Left hindlimb (tissue), 1 donor: ENCODE measurements at places on chromosomes 12 and 14.

DNA sequence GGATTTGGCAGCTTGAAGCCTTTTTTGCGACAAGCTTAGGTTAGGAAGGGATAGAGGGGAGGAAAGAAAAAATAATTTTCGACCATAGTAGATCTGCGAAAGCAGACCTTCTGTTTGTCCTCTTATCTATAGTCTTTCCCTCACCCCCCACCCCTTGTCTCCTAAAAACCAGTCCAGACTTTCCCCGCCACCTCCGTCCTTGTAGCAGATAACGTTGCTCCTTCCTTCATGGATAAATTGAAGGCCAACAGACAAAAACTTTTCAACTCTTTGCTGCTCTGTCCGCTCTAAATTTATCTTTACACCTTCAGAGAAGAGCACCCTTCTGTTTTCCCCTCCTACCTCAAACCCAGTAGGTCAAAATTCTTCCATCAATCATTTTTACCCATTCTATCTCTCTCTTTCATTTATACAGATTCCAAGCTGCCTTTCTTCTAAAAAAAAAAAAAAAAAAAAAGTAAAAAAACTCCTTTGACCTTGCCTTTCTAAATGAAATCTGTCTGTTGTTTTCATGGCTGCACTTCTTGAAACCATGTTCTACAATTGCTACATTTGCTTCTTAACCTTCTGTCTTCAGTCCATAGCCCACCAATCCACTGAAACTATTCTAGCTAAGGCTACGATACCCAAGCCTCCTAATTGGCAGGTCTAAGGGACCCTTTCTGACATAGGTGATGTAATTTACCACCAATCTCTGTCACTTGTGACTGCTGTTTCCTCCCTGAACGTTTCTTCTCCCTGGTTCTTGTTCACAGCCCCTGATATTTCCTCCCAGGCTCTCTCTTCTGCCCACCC, 11.1 kb upstream of the NEMF start:
- no peak for DNase-seq

DNA sequence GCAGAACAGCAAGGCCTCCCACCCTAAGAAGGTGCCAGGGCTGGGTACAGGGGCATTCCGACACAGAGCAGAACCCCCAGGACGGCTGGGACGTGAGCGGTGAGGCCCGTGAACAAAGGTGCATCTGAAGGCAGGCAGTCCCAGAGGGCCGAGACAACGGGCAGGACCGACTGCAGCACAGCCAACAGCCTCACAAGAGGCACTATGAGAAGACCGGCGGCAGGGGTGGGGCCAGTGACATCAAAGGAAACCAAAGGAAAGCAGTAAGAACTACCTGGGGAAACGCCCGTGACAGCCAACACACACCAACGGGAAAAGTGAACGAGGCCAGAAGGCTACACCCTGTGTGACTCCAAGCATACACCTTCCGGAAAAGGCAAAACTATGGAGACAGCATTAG, 9.1 kb downstream of the BTBD6 start:
- DNase-seq: no peak

DNA sequence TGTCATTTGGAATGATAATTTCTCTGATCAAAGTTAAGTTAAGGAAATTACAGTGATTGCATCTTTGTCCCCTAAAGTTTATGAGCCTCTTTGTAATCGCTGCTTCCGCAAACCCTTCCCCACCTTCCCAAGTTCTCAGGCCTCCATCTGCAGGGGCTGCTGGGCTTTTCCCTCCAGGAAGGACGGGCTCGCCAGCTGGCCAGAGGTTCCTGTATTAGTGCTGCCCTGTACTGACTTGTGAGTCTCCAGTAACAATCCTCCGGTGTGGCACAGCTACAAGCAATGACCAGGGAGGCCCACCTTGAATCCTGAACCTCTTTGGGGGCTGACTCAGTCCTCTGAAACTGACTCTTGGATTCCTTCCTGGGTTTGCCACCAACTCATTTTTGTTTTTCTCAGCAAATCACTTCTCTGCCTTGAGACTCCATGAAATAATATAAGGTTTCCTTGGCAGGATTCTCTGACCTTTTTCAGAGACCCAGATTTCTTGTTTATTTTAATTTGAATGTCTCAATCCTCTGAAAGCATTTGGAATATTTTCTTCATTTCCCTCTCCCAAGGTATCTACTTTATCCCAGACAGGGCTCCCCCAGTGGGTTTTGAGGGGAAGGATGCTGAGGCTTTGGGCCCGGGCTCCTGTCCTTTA, 398.6 kb downstream of the ZFP36L1 start:
- peak; percentile 67 for DNase-seq

DNA sequence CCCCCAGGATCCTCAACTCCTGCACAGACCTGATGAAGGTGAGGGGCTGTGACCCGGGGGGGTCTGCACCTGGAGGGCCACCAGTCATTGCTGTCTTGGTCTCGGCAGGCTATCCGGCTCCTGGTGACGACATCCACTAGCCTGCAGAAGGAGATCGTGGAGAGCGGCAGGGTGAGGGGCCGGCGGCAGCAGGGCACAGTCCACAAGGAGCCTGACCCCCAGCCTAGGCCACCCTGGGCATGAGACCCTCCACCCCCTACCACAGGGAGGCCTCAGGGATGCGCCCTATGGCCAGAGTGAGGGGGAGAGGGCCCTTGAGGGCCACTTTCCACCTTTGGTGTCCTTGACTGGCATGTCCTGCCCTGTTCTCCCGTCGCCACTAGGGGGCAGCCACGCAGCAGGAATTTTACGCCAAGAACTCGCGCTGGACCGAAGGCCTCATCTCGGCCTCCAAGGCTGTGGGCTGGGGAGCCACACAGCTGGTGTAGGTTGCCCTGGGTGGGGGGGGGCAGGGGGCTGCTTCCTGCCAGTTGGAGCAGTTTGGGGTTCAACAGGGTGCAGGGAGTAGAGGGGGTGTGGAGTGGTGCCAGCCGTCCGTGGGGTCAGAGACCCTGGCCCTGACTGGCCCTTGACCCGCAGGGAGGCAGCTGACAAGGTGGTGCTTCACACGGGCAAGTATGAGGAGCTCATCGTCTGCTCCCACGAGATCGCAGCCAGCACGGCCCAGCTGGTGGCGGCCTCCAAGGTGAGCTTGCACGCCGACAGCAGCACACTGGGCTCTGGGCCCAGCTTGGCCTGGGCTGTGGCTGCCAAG, 25.0 kb downstream of the HIP1R start:
- DNase-seq: peak; percentile 83

DNA sequence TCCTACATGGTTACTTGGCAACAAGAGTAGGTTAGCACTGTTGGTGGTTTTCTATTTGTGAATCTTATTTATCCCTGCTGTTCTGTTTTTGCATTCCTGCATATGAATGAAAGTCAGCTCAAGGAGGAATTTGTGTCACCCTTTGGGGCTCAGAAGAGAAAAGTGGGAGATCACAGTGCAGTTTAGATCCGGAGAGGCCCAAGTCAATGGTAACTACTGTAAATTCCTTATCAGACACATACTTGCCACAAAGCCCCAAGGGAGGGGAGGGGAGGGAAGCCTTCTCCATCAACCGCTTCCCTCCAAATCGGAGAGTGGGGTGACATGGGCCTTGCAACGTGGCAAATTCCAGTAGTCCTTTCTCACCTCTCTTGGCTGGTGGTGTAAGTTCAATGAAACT, 15.0 kb downstream of the GSG1 start:
- no peak for DNase-seq

DNA sequence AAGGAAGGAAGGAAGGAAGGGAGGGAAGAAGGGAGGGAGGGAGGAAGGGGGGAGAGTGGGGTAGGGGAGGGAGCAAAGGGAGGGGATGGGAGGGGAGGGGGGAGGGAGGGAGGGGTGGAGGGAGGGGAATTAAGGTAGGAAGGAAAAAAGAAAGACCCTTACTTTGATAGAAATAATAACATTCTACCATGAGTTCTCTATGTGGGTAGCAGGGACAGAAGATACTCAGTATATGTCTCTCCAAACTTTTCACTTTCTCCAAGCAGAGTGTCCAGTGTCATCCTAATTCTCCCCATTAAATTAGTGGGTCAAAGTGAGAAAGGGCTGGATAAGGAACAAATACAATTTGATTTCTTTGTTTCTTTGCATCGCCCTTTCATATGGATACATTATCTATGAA, 553.4 kb upstream of the USP15 start:
- DNase-seq: no peak

DNA sequence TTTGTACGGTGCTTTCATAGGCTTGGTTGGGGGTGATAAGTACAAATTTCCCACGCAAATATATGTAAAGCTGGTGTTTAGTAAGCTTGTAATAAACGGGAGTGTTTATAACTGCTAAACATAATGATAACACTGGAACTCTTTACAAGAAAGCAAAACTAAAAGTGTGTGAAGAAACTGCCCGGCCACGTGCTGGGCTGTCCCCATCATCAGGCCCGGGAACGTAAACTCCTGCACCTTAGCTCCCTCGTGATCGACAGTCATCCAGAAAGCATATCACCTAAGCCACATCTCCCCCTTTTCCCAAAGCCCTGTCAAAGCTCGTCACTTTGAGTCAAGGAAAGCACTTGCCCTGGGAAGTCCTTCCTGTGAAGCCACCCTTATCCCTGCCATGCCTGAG, 18.0 kb upstream of the PARP11 start:
- no peak for DNase-seq

DNA sequence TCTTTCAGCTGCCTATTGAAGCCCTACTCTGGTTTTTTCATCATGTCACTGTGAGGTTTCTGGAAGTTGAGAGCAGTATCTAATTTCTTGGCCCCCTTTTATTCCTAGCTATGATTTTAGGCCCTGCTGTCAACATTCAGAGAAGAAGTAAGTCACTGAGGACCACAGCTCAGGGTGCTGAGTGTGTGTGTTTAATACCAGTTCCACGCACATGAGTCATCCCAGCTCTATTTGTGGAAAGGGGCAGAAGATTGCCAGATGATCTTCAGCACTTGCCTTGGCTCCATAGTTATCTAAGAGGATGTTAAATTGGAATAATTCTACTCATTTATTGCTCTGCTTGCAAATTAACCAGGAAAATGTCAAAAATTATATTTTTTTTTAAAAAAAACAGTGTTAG, 65.5 kb upstream of the SLC38A4 start:
- DNase-seq: no peak

DNA sequence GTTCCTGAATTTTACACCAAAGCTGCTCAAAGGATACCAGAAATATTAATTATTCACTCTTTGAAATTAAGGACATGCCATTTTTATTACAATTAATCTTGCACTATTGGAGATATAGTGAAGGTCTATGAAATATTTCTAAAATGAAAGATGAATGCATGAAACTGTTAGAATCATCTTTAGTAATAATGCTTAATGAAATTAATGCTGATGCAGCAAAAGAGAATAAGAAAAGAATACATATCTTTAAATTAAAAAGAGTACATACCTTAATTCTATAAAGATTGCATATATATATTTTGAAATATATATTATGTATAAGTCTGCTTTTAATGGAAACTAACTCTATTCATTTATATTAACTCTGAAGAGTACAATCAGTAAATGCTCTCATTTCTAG, 236.0 kb downstream of the ALX1 start:
- DNase-seq: no peak

- no peak for DNase-seq
Observed at GRCh38 chr14:67887478-67887877, 67.9 kb downstream of the RAD51B start.

DNA sequence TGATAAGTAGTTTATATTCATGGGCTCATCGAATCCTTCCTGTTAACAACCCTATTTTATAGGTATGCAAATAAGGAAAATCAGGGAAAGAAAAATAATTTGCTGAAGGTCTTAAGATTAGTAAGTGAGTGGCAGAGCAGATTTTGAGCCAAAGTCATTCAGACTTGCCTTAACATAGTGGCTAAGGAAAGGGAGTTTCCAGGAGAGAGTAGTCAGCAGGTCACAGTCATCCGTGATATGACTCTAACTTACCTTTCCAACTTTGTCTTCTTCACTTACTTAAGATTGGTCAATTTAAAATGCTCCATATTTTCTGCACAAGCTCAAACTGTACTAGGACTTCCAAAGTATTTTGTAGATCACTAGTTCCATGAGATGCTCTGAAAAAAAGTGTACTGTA, 46.6 kb downstream of the AKAP6 start:
- no peak for DNase-seq

DNA sequence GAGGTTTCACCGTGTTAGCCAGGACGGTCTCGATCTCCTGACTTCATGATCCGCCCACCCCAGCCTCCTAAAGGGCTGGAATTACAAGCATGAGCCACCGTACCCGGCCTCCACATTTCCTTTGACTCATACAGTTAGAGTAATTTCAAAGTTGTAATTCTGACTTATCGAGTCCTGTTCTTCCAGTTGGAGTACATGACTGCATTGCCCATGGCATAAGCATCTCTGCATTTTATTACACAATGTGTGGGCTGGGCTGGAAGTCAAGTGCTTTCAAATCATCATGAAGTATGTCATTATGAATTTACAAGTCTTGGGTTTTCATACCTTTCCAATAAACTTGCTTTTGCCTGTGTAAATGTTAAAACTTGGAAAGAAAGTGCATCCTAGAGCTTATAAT, 1295.7 kb upstream of the FLRT2 start:
- no peak for DNase-seq

DNA sequence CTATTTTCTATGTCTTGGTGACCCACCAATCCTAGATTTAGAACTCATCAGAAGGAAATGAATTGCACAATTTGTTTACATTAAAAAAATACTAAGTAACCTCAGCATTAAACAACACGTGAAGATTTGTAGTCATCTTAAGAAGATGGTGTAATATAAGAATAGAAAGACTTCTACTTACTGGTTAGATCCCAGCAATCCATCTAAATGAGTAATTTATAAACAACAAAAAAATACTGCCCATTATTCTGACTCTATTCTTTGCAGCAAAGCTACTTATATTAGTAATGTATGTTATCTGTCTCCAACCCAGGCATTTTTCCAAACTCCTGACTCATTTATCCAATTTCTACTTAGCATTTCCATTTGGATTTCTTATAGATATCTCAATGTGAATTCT, 67.8 kb downstream of the CD163L1 start:
- no peak for DNase-seq

- no peak for DNase-seq
Observed at GRCh38 chr14:54138354-54139038, 181.9 kb upstream of the BMP4 start.

GRCh38 chr14:32212833-32213232, 9.8 kb upstream of the RNU6-8 start:
- no peak for DNase-seq

DNA sequence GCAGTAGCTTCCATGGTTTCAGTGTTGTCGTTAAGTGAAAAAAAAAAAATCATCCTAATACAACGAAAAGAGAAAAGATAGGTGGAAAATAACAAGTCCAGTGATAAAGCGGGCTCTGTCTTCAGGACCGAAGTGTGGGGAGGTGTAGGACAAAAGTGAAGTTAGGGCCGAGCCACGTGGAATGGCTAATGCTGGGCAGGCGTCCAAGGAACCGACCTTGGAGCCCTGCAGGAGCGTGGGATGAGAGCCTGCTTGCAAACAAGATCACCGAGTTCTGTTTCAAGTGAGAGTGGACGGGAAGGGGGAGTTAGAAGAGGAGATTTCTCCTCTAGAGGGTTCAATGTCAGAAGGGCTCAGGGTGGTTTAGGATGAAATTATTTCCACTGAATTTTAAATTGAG, 22.2 kb downstream of the A2ML1 start:
- DNase-seq: no peak

- DNase-seq: no peak
Observed at GRCh38 chr12:84091651-84092050, 820.9 kb downstream of the SLC6A15 start.

- no peak for DNase-seq
Observed at GRCh38 chr12:114499338-114499737, 93.4 kb upstream of the TBX5 start.
